ENCODE measurements at places on chromosomes 3 and 15.

GRCh38 chr15:92845126-92845508 lies 55.0 kb upstream of the CHD2 start:
- no peak for DNase-seq

- no peak for DNase-seq
Measured at GRCh38 chr3:114732353-114732752, 414.7 kb downstream of the ZBTB20 start.

- DNase-seq, result no peak
Measured at GRCh38 chr3:121443456-121443855, 102.3 kb downstream of the POLQ start.

- peak; percentile 5 for DNase-seq
Measured at GRCh38 chr3:131658115-131658514, 155.3 kb upstream of the MRPL3 start.

DNA sequence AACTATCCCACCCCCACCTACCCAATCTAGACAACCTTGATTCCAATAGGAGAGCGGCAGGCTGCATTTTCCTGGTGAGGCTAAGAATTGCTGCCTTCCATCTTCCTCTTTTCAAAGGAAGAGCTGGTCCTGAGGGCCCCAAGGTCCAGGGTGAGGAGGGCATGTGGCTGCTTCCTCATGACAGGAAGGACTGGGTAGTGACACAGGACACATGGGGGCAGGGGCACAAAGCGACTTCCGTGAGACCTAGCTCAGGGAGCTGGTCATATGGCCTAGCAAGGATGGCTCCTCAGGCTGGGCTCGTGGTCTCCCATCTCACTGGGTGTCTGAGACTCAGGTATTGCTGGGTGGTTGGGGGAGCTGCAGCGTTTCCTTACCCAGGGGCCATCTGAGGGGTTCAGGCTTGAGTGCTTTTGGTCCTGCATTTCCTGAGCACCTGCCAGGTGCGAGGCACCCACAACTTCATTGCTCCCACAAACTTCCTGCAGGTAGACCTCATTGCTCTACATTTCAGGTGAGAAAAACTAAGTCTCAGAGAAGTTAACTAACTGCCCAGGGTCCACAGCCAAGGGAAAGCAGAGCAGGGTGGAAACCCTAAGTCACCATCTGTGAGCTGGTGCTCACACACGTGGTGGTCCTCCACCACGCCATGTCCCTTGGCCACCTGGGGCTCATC lies 160.0 kb upstream of the TLE3 start:
- no peak for DNase-seq

GRCh38 chr3:99686469-99686868 lies 48.1 kb downstream of the COL8A1 start:
- no peak for DNase-seq

DNA sequence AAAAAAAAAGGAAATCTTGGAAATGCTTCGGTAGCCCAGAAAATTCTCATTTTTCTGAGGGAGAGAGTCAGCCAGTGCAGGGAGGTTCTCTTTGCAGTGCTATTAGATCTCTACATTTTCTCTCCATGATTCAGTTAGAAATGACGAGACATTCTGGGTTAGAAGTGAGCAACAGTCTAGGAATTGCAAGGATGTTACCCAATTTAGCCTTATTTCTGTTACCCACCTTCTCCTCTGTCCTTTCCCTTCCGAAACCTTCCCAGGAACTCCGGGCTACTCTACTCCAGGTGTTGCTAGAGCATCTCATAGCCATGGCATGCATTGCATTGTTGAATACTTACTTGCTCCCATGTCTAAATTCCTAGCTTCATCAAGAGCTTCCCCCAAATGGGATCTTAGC lies 106.8 kb downstream of the EDEM1 start:
- DNase-seq, result no peak

GRCh38 chr3:114242947-114243346 lies 5.6 kb upstream of the ZNF80 start:
- DNase-seq, result no peak

- no peak for DNase-seq
Measured at GRCh38 chr15:93201940-93202339, 112.9 kb upstream of the RGMA start.

DNA sequence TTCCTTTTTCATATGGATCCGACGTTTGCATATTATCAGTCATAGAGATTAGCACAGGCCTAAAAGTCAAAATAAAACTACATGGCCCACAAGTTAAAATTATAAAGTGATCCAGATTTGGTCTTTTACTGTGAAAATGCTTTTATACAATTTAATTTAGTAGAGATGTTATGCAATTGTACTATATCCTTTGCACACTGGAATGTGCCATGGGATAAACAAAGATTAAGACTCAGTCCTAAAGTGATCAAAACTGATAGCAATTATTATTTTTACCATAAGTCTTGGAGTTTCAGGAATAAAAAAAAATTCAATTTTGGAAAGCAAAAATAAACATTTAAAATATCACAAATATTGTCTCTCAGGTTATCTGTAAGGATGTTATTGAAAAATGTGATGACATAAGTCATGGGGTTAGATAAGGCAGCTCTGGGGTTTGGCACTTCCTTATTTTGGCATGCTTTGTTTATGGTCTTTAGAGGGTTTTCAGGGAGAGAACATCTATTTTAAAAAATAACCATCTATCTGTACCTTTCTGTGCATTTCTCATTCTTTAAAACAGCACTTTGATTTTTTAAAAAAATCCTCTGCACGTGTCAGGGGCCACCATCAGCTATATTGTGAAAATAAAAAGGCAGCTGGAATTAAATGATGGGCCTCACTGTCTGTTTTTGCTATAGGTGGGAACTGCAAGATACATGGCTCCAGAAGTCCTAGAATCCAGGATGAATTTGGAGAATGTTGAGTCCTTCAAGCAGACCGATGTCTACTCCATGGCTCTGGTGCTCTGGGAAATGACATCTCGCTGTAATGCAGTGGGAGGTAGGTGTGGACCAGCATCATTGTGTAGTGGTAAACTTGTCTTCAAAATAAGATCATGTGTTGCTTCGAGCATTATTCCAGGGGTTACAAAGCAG lies 67.3 kb downstream of the TGFBR2 start:
- no peak for DNase-seq

DNA sequence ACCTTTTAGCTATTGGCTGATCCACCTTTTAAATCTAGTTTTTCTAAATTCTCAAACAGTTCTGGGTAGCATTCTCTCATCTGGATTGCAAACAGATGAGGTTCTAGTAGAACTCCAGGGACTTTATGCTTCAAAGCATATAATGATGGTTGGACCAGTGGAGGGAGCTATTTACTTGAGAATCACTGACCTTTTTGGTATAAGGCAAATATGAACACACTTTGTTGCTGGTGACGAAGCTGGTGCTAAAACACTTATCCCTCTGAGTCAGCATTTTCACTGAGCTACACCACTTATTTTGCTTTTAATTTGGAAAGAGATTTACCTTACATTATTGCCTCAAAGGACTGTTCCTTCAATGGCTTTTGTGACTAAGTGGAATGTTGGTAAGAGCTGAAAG lies 58.6 kb upstream of the SLITRK3 start:
- peak; percentile 35 for DNase-seq

GRCh38 chr3:172036541-172037215 lies 2.7 kb upstream of the FNDC3B start:
- no peak for DNase-seq

GRCh38 chr15:78915341-78916087 lies 29.3 kb downstream of the CTSH start:
- DNase-seq, result no peak

Data from SK-N-DZ (cell line).